ENCODE measurements at places on chromosomes 6 and 20.

DNA sequence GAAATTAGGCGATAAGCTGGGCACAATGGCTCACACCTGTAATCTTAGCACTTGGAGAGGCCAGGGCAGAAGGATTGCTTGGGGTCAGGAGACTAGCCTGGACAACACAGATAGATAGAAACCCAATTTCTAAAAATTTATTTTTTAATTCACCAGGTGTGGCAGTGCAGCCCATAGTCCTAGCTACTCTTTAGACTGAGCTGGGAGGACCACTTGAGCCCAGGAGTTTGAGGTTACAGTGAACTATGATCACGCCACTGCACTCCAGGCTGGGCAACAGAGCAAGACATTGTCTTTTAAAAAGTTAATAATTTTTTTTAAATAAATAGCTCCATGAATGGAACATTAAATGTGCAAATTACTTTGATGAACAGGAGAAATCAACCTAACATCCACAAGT lies 8.2 kb downstream of the ZNF318 start:
- no peak for DNase-seq

DNA sequence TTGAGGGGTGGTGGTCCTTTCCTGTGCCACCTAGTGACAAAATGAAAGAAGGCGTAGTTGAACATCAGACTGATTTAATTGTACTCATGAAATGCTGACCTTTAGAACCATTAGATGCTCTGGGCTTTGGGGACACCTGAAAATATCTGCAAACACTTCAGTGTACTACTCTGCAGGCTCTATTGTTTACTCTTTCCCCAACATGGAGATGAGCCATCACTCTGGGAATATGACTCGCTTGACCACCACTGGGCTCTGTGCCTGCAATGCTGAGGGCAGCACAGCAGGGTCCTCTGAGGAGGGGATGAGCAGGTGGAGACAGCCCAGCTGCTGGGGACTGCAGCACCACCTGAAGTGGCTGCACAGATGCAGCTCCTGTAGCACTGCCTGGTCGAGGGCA lies 74.8 kb upstream of the SLC24A3 start:
- no peak for DNase-seq

GRCh38 chr6:1287103-1287591 lies 24.8 kb upstream of the FOXQ1 start:
- DNase-seq = no peak

GRCh38 chr6:161215193-161215592 lies 58.7 kb downstream of the AGPAT4 start:
- DNase-seq = no peak

- DNase-seq = no peak
Measured at GRCh38 chr6:76510489-76510888, 438.0 kb upstream of the IMPG1 start.

- no peak for DNase-seq
Measured at GRCh38 chr6:169722362-169723199, 1.7 kb downstream of the PHF10 start.

- no peak for DNase-seq
Measured at GRCh38 chr6:75382634-75382900, 98.0 kb upstream of the TMEM30A start.

GRCh38 chr6:127880429-127880828 lies 20.4 kb downstream of the THEMIS start:
- DNase-seq = no peak

- DNase-seq = no peak
Measured at GRCh38 chr6:108996208-108996607, 98.4 kb downstream of the SESN1 start.

- DNase-seq = no peak
Measured at GRCh38 chr6:9136141-9136822, 700.9 kb upstream of the SLC35B3 start.

DNA sequence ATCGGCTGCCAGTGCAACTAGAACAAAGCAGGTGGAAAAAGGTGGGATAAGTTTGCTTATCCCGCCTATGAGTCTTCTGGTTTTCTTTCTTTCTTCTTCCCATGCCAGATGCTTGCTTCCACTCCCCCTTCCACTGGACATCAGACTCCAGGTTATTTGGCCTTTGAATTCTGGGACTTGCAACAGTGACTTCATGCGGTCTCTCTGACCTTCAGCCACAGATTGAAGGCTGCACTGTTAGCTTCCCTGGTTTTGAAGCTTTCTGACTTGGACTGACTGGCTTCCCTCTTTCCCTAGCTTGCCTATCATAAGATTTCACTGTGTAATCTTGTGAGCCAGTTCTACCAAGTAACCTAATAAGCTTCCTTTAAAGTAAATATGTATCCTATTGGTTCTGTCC lies 878.4 kb upstream of the GJE1 start:
- DNase-seq = no peak

GRCh38 chr6:101811108-101811507 lies 417.6 kb downstream of the GRIK2 start:
- DNase-seq = no peak

DNA sequence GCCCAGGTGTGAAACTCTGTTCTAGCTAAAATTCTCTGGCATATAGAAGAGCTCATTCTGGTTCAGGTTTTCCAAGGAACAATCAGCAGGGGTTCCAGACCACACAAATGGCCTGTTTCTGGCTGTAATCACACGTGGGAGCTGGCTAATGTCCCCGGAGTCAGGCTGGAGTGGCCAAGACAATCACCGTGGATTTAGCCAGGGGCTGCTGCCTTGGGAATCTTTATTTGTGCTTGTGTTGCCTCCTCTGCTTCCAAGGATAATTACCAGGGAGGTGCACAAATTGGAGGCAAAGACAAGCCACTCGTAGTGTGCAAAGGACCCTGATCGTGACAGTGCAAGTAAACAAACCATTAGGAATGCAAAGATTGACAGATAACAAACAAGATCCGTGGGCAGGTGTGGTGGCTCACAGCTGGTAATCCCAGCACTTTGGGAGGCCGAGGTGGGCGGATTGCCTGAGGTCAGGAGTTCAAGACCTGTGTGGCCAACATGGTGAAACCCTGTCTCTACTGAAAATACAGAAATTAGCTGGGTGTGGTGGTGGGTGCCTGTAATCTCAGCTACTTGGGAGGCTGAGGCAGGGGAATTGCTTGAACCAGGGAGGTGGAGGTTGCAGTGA lies 77.3 kb downstream of the KCNB1 start:
- no peak for DNase-seq

- no peak for DNase-seq
Measured at GRCh38 chr6:165602291-165602690, 60.8 kb downstream of the PDE10A start.
